DMS 273 treated with DMSO at 0.1 percent for 48 hours (cell line): ENCODE measurements at places on chromosomes 7 and 10.

DNA sequence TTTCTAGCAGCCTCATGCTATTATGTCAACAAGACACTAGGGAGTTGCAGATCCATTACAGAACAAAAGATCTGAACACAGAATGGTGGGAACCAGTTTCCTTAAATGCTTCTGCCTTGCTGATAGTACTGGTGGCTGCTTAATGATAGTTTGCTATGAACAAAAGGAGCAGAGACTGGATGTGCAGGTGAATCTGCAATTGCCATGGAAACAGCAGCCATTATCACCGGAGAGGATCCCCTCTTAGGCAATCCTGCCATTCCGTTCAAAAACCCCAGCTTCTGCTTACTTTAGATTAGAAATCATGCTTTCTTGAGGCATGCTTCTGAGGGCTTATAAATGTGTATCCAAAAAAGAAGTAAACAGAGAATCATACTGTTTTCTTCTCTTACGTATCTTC is 80.0 kb upstream of the PRKAR2B start:
- no peak for DNase-seq

- DNase-seq = no peak
Measured at GRCh38 chr10:24916365-24916764, 36.0 kb downstream of the PRTFDC1 start.

DNA sequence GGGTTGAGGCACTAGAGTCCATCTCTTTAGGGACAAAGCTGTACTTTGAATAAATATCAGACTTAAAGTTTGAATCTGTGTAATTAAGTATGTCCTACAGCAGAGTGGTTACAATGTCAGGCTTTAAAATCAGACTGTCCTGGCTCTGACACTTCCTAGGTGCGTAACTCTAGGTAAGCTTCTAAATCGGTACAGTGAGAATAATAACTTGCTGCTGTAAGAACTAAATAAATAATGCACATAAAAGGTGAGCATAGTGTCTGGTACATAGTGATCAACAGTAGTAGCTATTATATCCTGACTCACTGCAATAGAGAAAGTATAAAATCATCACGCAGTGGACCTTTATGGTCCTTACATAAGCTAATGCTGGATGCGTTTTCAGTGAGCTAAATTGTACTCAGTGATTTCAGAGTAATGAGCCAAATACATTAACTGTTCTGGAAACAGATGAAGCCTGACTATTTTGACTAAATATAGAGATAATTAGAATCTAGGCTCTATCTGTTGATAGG is 72.2 kb upstream of the PDK4 start:
- DNase-seq = no peak

DNA sequence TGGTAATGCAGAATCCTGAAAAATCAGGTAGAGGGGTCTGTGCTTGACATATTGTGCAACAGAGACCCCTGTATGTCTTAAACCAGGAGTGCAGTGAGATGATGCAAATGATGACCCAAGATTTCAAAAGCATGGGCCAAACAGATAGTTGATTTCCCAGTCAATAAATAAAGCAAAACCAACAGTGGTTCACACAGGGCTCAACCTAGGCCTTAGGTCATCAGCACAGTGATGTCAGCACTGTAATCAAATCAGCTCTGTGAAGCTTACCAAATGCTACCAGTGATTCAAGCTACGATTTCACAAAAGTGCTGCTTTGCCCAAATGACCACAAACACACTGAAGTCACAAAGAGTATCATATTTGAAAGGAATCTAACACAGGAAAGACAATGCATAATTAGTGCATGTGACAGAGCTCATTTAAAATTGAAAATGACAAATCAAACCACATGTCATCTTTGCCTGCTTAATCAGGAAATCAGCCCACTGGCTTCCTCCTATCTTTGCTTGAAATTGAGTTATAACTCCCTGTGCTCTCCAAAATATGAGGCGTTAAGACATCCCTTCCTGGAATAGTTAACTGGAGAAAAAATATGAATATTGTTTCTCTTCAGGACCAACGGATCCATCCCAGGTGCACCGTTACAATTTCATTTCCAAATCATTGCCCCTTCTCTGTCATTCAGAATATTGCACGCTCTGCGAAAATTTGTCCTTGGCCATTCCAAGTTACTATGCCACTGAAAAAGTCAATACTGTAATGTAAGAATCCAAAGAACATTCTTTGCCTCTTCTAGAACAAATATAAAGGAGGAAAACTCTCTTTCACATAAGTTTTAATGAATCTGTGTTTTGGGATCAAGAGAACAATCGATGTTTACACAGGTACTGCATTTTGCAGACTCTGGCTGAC is 41.9 kb upstream of the ASL start:
- DNase-seq = no peak

- peak; percentile 20 for DNase-seq
Measured at GRCh38 chr10:13709931-13710650, 123.3 kb downstream of the PRPF18 start.

GRCh38 chr7:128948312-128948973 is 10.7 kb downstream of the IRF5 start:
- DNase-seq = no peak

- DNase-seq = no peak
Measured at GRCh38 chr7:84264396-84264795, 69.8 kb upstream of the SEMA3A start.

- no peak for DNase-seq
Measured at GRCh38 chr7:50652400-50653125, 87.4 kb upstream of the DDC start.

- DNase-seq = no peak
Measured at GRCh38 chr7:123864436-123864835, 19.5 kb downstream of the HYAL4 start.

DNA sequence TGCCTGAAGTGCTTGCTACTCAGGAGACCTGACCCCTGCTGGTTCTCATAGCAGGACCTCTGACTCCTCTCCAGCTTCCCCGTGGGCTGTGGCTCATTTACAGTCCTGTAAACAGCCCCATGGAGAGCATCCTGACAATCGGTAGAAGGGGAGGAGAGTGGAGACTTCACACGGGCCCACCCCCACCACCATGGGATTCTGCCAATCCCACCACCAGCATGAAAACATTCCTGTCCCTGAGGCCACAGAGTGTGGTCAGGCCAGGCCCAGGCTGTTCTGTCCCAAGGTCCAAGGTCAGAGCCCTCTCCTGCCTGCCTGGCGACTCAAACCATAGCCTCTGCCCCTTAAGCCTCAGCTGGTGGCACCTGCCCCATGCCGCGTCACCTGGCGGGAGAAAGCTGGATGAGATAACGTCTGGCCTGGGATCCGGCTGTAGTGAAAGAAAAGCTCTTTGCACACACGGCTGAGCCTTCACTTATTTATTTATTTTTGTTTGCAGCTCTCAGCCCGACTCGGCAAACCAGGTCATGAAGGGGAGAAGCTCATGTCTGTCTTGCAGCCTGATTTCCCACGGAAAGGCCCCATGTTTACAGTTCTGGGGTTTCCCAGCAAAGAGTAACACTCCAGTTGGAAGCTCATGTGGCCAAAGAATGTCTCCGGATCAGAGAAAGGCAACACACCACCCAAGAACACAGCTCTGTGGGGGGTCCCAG is 293.6 kb upstream of the ZMIZ1 start:
- no peak for DNase-seq

- no peak for DNase-seq
Measured at GRCh38 chr7:73971704-73972341, 56.1 kb upstream of the ELN start.

DNA sequence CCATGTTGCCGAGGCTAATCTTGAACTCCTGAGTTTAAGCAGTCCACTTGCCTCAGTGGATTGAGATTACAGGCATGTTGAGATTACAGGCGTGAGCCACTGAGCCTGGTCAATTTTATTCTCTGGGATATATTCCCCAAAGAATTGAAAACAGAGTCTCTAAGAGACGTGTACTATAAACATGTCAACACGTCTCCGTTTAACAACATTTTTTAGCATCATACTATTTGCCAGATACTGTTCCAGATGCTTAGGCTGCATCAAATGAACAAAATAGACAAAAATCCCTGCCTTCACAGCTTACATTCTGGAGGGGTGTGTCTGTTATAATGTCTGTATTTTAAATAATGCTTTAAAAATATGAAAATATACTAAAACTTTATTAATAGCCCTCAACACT is 54.1 kb upstream of the PRKG1 start:
- no peak for DNase-seq
